ENCODE measurements at places on chromosomes 7 and 10.
A peak's percentile ranks its signal among the peaks of the same experiment; 100 is the strongest.

- peak; percentile 20 for DNase-seq
Measured at GRCh38 chr10:43683451-43684291, 35.0 kb upstream of the ZNF32 start.

- DNase-seq: no peak
Measured at GRCh38 chr10:117264782-117265181, 23.9 kb downstream of the SLC18A2 start.

GRCh38 chr10:23198940-23199767 lies 7.0 kb downstream of the PTF1A start:
- no peak for DNase-seq

DNA sequence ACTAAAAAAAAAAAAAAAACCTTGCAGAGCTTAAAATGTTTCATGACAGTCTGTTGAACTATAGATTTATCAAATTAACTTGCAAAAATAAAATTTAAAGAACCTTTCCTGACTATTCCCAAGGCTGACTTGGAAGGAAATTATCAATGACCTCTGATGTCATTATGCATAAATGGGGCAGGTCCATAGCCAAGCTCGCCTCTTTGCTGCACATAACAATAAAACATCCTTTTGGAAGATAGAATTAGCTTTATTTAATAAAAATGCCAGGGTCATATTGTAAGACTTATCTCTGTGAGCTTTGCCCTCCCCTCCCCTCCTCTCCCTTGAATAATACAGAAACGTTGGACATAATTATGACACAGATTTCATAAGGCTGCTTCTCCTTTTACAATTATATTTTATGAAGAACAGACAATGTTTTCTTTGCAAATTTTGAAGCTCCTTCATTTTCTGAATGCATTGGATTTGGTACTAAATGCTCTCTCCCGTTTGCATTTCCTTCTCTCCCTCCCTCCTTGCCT lies 444.8 kb downstream of the AUTS2 start:
- no peak for DNase-seq

- DNase-seq: no peak
Measured at GRCh38 chr10:63627396-63627795, 106.2 kb downstream of the REEP3 start.

DNA sequence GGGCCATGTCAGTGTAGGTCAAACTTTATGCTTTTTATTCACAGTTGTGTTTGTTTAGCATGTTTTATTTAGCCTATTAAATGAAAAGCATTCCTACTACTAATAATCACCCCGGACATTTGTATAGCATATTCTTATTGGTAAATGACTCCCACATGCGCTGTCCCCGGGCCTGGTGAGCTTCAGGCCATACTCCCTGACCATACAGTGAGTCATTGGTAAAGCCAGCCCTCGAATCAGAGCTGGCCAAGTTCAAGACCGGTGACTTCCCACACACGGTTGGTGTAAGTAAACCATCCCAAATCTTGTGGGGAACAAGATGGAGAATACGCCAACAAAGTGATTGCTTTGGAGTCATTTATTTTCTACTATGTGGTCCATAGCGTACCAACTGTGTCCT lies 238.7 kb upstream of the TCF7L2 start:
- no peak for DNase-seq

- DNase-seq: no peak
Measured at GRCh38 chr7:129470411-129470810, 31.9 kb upstream of the SMKR1 start.

DNA sequence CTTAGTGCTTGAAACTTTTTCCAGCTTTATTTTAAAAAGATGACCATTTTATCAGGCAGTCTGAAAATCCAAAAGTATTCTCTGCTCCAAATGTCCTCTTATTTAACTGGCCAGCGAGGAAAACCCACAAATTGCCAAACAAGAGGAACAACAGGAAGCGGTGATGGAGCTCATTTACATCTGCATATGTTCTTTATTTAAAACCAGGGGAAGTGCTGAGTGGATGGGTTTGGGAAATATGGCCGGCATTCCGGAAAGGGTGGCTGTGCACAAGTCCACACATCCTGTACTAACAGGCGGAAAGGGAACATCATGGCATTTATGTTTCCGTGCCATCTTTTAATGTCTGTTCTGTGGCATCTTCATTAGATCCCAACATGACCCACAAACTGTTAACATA lies 974.5 kb downstream of the LRMDA start:
- no peak for DNase-seq

DNA sequence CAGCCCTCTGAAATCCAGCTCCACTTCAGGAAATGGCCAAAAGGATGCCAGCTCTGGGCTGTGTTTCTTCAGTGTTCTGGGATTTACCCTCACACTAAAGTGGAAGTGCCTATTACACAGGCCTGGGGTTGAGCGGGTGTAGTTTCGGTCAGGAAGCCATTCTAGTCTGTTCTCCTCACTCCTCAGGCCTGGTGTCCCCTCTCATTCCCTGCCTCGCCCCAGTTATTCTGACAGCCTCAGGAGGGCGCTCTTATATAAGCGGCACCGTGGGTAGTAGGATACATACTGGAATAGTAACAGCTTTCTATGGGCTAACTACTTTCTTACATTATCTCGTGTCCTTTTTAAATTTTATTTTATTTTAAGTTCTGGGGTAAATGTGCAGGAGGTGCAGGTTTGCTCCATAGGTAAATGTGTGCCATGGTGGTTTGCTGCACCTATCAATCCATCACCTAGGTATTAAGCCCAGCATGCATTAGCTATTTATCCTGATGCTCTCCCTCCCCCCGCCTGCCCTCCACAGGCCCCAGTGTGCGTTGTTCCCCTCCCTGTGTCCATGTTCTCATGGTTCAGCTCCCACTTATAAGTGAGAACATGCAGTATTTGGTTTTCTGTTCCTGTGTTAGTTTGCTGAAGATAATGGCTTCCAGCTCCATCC lies 12.2 kb upstream of the LGI1 start:
- DNase-seq: no peak

DNA sequence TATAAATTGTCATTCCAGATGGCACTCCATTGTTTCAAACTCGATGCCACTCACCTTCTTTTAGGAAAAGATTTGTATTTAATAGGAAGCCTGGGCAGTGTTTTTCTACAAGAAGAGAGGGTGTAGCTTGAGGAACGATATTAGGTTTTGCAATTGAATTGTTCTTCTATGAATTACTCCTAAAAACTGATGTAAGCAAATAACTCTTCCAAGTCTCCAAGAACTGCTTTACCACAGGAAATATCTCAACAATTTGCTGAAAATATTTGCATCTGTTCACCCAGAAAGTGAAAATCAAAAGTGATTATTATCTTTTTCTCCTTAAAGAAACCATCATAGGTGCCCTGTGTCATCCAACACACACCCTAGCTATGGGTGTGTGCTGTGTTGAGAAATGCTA lies 261.3 kb upstream of the MEOX2 start:
- DNase-seq: no peak

DNA sequence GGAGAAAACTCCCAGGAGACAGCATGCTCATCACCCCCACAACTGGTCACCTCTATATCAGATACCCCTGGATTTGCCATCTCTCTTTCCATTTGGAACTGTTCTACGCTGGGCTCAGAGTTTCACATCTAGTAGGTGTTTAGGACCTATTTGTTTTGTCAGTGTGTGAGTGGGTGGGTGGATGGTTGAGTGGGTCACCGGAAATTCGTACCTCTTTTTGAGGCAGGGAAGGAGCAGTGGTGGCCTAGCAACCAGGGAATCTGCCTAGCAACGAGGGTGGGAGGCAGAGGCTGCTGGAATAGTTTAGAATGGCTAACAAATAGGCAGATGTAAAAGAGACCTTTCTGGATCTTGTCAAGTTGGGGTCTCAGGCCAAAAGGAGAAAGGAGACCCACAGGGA lies 23.2 kb upstream of the SLF2 start:
- DNase-seq: no peak

GRCh38 chr7:28688651-28689050 lies 269.5 kb downstream of the TRIL start:
- no peak for DNase-seq

- DNase-seq: no peak
Measured at GRCh38 chr10:133159611-133159949, 439 bp upstream of the KNDC1 start.

DNA sequence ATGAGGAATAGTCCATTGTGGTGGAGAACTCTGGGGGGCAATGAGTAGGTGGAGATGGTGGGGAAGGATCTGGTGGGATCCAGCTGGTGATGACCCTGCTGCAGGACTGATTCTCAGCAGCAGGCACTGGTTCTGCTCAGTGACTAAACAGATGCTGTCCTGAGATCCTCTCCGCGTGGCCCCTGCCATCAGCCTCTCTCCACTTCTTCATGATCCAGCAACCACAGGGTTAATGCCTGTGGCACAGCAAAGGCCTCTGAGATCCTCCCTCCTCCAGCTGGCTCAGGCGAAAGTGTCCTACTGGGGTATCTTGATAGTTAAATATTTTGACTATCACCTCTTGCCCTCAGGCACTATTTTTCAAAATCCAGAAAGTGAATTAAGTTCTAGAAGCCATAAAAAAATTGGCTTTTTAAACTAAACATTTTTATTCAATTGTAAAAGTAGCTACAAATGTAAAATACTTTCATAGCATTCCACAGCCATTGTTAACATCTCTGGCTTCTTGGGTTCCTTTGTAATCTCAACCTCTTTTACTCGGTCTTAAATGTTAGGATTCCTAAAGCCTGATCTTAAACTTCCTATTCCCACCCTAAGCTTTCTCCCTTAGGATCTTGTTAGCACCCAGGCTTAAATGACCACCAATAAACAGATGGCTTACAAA lies 13.1 kb downstream of the PLAU start:
- DNase-seq: no peak

- no peak for DNase-seq
Measured at GRCh38 chr10:72344932-72345331, 9.8 kb downstream of the DNAJB12 start.

DNA sequence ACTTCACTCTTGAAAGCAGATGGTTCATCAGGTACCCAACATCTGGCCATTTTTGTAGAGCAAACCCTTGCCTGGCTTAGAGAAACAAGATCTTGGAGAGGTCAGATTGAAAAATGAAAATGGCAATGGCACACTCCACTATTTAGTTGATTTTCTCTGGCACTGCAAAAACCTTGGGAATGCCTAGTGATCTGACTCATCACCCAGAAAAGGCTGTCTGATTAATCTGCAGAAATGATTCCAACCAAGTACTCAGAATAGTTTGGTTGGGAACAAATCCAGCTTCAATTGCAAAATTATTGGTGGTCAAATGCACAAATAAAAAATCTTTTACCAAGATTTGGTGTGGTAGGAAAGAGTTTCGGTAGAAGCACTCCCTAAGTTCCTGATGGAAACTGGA lies 351.2 kb downstream of the PHTF2 start:
- no peak for DNase-seq

- no peak for DNase-seq
Measured at GRCh38 chr7:96654630-96655188, 54.9 kb downstream of the SEM1 start.

- DNase-seq: no peak
Measured at GRCh38 chr7:1251796-1252539, 19.3 kb downstream of the UNCX start.

GRCh38 chr7:143882020-143882603 lies 19.9 kb downstream of the TCAF1 start:
- DNase-seq: no peak

DNA sequence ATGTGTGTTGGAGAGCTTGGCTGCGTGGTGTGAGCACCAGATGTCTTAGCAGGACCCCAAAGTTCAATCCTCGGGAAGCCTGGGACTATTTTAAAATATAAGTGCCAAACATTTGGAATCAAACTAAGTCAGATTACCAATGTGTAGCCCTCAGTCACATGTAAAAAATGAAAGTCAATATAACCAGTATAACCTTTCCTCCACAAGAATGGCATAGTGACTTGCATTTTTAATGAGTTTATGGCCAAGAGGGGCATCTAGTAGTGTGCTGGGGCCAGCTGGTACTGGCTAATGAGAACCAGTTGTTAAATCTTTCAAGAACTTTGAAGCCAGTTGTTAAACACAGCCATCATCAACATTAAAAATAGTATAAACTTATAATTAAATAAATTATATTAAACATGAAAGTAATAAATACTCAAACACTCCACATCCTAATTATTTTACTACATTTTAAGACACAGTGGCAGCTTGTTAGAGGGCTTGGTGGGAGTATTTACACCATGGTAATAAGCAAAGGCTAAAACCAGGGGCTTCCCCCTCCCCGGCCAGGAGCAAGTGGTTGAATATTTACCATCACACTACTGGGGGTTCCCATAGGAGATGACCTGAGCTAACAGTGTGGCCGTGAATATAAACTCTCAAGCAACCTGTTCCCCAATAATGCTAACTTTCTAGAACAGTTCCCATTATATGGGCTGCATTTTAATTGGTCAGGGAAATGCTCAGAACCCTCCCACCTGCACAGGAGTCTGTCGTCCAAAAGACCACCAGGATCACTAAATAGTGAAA lies 7.9 kb upstream of the FAM170B start:
- no peak for DNase-seq

- DNase-seq: no peak
Measured at GRCh38 chr10:130636313-130636930, 500.2 kb downstream of the GLRX3 start.

DNA sequence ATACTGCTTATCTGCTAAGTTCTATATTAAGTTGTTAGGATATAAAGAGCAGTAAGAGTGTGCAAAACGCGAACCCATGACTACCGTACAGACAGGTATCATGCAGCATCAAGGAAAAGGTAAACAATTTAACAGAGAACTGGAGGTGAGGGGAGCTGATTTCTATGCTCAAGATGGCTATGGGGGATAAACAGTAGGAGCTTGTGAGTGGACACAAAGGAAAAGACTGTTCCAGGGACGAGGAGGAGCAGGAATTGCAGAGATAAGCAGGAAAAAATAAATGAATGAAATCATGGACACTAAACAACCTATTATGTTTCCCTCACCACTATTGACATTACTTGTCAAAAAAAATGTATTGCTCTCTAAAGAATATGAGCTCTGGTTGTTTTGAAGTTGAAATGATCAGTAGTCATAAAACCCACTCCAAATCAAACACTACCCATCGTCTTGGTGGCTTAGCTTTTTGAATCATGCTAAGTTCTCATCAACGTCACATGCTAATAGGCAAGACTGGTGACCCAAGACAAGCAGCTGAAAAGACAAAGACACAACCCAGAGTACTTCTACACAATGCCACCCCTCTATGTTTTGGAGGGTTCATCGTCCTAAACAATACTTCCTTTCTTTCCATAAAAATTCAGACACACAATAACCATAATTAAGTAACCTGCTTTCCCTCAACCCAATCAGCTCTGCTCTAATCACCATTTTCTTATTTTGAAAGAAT lies 102.7 kb downstream of the NRP1 start:
- no peak for DNase-seq

DNA sequence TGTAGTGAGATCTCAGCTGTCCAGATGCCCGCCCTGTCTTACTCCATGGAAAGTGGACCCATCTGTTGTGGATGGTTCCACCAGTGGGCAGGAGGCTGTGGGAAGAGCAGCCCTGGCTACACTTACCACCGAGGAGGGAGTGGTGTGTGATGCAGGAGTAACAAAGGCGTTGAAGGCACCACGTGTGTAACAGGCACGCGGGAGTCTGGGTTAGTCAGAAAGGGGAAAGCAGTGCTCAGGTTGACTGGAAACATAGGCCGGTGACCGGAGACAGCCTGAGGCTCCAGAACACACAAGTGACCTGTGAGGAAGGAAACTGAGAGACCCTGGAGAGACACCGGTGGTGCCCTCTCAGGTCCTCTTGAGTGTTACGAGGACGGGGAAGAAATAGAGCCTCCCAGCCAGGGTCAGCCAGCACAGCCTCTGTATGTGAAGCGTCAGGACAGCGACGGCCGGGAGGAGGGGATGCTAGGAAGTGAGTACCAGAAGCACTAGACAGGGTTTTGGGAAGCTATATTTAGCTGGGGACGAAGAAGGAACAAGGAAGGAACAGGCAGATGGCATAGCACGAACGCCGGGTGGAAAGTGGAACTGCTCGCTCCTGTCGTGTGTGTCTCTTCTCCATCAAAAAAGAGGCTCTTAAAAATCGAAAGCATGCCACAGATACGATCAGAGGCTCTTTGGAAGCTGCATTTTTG lies 51.7 kb downstream of the DAGLB start:
- peak; percentile 35 for DNase-seq
